A172 (cell line): ENCODE measurements at places on chromosomes 6 and 20. TPM values are rescaled to one million over a fixed set of nuclear protein-coding genes. Genes with fewer than 3 reads are reported as not detected.

DNA sequence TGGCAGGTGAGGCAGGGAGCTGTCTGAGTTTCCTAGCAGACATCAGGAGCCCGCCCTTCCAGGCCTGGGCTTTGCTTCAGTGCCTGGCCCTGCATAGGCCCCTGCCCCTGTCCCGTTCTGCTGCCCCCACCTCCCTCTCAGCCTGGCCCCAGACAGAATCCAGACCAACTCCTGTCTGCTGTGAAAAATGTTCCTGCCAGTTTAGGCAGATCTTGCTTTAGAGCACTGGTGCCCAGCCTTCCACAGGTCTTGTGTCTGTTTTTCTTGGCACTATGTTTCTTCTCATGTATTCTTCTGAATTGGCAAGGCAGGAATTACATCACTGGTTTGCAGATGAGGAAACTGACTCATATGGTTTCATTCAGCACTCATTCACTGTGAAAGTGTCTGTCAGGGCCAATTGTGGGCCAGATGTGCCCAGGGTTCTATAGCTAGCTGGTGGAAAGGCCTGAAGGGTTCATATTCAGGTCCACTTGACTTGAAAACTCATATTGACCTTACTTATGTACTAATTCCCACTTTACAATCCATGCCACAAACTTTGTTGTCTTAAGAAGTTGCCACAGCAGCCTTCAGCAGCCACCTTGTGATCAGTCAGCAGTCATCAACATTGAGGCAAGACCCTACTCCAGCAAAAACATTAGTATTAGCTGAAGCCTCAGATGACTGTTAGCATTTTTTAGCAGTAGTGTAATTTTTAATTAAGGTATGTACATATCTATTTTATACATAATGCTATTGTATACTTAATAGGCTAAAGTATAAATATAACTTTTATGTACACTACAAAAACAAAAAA, 40.5 kb downstream of the HLA-F start:
- DNase-seq = peak; percentile 63

DNA sequence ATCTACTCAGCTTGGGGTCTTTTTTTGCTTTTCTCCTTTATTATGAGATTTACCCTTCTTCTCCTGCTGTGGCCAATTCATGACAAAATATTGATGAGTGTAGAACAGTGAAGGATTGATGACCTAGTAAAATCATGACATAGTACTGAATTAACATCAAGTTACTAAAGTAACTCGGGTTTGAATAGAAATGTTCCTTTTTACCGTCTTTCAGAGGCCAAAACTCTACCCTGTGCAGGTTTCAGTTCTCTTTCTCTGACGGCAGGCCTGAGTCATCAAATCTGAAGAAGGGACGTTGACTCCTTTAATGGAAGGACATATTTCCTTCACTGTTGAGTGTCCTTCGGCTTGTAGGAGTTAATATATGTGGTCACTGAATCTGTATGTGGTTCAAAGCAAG, 80.7 kb downstream of the RREB1 start:
- no peak for DNase-seq

- no peak for DNase-seq
Observed at GRCh38 chr6:75114806-75115205, 91.0 kb downstream of the COL12A1 start.

DNA sequence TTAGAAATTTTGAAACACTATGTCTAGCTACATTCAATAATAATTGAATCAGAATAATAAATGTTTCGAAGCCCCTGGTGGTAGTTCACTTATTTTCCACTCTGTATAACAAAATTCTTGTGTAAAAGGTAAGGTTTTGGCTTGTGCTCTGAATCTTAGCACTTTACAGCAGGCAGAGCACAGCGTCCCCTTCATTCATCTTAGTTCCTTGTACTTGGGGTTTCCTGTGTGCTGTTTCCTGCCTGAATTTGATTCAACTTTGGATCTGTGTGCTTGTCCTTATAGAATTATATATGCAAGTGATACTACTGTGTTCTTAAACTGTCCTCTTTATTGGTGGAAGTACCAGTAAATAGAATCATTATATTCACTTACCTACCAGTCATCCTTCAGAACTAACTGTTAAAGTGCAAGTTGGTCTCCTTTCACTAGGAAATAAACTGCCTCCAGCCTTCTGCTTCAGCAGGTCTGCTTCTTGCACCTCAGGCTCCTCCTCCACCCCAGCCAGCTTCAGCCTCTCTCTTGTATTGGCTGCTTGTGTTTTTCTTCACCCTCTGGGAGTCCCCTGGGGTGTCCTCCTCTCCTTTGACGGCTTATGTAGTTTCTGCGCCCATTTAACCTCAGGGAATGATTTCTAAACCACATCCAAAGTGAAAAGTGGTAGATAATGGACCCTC, 28.8 kb upstream of the TULP4 start:
- DNase-seq = no peak

DNA sequence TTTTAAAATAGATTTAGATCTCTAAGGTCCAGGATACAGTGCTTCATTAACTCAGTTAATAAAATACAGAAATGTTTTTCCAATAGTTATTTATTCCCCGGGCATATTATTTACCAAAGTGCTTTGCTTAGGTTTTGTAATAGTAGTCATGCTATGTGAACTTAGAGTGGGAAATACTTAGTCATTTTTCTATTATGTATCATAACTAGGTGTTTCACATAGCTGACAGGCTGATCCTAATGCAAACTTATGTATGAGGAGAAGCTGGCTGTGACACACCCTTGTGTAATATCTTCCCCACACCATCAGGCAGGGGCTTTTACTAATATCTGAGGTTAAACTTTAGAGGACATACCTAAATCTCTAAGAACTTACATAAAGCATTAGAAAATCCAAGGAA, 277.7 kb upstream of the RIMS1 start:
- DNase-seq = no peak

- no peak for DNase-seq
Observed at GRCh38 chr6:134307870-134308269, 10.0 kb downstream of the SGK1 start.

- no peak for DNase-seq
Observed at GRCh38 chr6:62323818-62324431, 37.9 kb upstream of the KHDRBS2 start.

GRCh38 chr6:97401533-97401932, 118.5 kb upstream of the MMS22L start:
- DNase-seq = peak; percentile 5

DNA sequence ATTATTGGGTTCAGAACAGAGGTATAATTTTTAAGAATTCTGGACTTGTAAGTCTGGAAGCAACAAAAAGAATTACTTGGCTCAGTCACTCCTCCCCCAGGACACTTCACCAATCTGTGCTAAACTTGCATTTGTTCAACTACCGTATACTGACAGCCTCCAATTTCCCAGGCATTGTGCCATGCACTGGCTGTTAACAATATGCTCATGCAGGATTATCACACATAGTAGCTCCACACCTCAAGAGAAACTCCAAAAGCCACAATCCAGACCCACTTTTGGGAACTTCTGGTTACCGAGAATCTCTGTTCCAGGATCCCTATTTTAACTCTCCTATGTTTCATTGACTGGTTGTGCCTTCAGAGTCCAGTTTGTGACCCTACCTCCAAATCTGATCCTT, 7.7 kb downstream of the ADGRF1 start:
- no peak for DNase-seq

The CLVS2 gene
- total RNA-seq = not detected in 2 replicates

The CASS4 gene
- not detected in 2 replicates for total RNA-seq

The ZBTB46 gene
- 6.8 and 10.3 TPM in 2 replicates for total RNA-seq

The SPAG4 gene
- total RNA-seq = 1.5 and 7.1 TPM in 2 replicates

The ZSCAN23 gene
- 1.0 and 3.2 TPM in 2 replicates for total RNA-seq
